Common myeloid progenitor, CD34-positive (primary cell): ENCODE measurements at places on chromosomes 2 and 18.

- no peak for DNase-seq
Observed at GRCh38 chr2:31945572-31945935, 65.3 kb downstream of the MEMO1 start.

DNA sequence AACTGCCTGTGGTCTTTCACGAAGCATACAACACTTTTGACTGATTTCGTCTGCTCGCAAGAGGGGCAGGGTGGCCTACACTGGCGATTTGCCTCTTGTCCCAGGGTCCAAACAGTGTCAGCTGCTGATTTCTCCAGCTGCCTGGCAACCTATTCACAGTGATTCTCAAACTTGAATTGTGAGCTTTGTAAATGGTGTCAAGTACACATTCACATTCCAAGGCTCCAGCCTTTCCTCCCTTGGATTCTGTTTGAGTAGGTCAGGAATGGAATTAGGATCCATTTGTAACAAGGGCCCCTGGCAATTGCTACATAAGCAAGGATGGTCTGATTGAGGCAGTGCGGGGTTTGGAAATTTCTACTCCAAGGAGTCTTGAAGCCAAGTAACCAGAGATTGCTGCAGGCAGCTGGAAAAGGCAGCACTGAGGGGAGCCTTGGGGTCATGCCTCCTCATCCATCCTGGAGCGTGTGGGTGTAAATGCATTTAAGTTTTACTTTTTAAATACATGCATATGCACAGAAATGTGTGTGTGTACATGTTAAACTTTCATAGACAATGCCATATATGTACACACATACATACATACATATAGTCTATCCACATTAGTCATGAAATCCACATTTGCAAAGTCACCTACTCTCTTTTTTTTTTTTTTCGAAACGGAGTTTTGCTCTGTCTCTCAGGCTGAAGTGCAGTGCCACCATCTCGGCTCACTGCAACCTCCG lies 86.8 kb upstream of the UXS1 start:
- no peak for DNase-seq

DNA sequence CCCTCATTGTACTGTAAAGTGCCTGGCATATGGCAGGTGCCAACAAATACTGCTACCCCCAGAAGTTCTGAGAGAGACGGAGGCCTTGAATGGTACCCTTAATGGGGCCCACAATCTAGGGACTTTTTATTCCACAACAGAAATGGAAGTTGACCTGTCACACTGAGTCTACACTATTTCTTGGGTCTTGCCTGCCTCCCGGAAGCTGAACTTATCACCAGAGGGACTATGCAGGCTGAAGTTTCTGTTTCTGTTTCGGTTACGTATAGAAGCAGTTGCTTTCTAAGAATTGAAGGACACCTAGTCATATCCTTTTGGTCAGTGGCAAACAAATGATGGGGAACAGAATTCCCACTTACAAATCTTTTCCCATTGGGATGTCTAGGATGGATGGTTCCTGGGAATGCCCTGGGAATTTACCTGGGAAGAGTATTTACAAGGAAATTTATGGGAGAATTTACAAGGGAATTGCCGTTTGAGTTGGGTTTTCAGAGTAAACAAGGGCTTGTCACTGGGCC lies 74.2 kb downstream of the HS1BP3 start:
- DNase-seq, result peak; percentile 56

DNA sequence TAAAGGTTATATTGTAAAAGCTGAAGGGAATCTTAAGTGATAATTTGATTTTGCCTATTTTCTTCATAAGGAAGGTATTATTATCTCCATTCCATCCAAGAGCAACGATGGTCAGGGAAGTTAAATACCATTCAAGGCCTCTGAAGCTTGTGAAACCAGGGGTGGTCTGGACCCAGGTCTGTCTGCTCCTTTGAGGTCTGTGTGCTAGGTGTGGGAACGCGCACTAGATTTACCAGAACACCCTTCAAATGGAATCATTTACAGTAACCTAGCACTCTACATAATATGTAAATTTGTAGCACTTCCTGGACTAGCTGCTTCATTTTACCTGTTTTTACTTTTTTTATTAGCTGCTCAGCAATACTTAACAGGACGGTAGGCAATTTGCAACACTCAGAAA lies 6.4 kb upstream of the TRIB2 start:
- no peak for DNase-seq

GRCh38 chr2:118371515-118371914 lies 283.2 kb downstream of the INSIG2 start:
- peak; percentile 10 for DNase-seq

- peak; percentile 30 for DNase-seq
Observed at GRCh38 chr2:47724221-47724981, 58.5 kb upstream of the MSH6 start.

DNA sequence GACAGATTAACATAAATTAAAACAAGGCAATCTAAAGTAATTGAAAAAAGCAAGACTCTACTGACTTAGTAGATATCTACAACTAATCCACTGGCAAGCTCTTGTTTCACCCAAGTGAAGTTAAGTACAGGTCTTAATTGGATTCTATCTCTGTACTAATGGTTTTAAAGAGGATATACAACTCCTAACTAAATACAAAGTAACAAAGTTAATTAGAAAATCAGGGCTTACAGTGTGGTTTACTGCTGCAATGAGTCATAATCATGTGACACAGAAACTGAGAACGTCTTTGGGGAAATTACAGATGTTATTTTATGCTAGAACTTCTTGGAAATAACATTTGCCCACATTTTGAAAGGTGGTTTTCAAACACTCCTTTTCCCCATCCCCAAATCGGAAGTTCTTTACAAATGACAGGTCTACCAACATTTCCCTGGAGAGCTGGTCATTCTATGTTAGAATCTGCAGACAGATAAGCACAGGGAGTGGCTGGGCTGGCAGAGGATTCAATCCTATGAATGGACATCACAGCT lies 245.3 kb downstream of the STK39 start:
- DNase-seq, result peak; percentile 15

GRCh38 chr18:25058521-25058920 lies 293.4 kb downstream of the ZNF521 start:
- no peak for DNase-seq
